ENCODE measurements at places on chromosomes 7 and 10. TPM values are rescaled to one million over a fixed set of nuclear protein-coding genes. Genes with fewer than 3 reads are reported as not detected.

Gene GALNT17
- 6.3 TPM for total RNA-seq

Gene DRGX
- 0.20 TPM for total RNA-seq

Gene CYP3A7
- total RNA-seq, result 0.39 TPM

Gene RFC2
- 17.0 TPM for total RNA-seq

Gene CCNY
- 29.4 TPM for total RNA-seq

Gene NXPH1
- 0.10 TPM for total RNA-seq

Gene IFIT3
- 11.2 TPM for total RNA-seq

Gene DLD
- 73.5 TPM for total RNA-seq

Gene LRRC4
- 1.2 TPM for total RNA-seq

Gene SAMD9
- 7.5 TPM for total RNA-seq

Gene PRLHR
- under 0.01 TPM for total RNA-seq

Gene DENND2A
- 24.9 TPM for total RNA-seq

Gene HOXA1
- total RNA-seq, result 0.59 TPM
